ENCODE measurements at places on chromosomes 12 and 14.

- peak; percentile 89 for DNase-seq
These were observed 39.7 kb downstream of the KRT80 start for GRCh38 chr12:52151837-52152783.

DNA sequence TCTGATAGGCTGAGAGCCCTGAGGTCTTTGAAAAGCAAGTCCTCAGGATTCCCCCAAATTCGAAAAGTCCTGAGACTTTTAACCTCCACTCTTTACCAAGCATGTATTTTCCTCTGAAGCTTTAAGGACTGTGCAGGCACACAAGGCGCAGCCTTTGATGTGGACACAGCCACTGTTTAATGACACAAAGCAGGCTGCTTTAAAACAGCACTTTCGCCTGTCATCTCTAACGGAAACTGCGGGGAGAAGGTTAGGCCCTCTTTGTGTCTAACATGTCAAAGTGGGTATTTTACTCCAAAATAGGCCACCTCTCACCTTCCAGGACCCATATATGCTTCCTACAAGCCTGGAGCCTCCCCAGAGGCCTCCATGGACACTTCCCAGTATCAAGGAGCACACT, 159.2 kb downstream of the GCH1 start:
- DNase-seq = no peak

GRCh38 chr12:105696-106095, 39.1 kb downstream of the IQSEC3 start:
- DNase-seq = no peak

- DNase-seq = no peak
These were observed 9.7 kb downstream of the TPH2 start for GRCh38 chr12:71948390-71948789.

DNA sequence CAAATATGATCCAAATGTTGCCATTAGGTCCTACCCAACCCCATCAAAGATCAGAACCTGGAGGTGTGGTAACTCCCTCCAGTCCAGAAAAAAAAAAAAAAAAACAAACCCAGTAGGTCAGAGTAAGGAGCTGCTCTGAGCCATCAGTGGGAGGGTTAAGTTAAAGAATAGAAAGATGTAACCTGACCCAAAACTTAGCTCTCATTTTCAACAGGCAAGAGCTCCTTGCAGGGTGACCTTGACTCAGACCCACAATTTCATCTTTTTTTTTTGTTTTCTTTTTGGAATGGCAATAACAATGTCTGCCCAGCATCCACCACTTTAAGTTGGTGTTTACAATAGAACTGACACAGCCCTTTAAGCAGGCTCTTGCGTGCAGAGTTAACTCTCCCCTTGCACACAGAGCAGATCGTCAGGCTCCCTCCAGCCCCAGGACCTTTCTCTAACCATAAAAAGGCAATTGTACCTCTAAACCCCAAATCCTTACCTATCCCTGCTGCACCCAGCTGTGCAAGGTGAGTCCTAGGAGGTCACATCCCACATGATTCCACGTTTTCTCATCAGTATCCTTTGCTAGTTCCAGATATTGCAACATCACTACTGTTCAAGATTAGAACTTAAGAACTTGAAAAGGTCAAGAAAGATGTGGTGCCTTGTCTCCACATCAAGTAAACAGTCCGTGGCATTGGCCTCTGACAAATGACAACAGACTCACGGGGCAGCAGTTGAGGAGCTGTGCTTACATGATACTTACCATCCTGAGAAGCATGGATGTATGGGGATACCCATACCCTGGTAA, 178.6 kb upstream of the EEA1 start:
- no peak for DNase-seq

GRCh38 chr12:13595536-13596443, 385.6 kb downstream of the GRIN2B start:
- no peak for DNase-seq

DNA sequence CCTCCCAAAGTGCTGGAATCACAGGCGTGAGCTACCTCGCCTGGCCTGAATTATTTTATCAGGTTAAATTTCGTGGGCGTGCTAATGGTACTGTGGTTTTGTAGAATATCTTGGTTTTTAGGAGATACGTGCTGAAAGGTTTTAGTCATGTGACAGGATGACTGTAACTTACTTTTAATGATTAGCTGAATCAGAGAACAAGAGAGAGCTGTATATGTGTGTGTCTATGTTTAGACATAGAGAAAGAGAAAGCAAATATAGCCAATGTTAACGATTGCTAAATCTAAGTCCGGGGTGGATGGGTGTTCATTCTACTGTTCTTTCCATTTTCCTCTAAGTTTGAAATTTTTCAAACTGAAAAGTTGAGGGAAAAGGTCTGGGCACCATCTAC, 9.2 kb upstream of the PNMA1 start:
- no peak for DNase-seq

- DNase-seq = no peak
These were observed 4.9 kb downstream of the SH2B3 start for GRCh38 chr12:111410431-111411184.

DNA sequence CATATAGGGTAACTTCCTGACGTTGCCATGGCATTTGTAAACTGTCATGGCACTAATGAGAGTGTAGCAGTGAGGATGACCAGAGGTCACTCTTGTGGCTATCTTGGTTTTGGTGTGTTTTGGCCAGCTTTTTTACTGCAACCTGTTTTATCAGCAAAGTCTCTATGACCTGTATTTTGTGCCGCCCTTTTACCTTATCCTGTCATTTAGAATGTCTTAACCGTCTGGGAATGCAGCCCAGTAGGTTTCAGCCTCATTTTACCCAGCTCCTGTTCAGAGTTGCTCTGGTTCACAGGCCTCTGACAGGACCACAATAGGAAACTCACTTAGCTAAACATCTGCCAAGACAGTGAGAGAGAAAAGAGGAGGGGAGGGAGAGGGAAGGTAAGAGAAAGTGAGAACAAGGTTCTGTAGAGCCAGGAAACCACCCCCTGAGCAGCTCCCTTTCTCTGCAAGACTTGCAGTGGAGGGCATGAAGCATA, 64.8 kb upstream of the PLEKHG3 start:
- no peak for DNase-seq

GRCh38 chr14:102246071-102246470, 58.9 kb downstream of the MOK start:
- no peak for DNase-seq

DNA sequence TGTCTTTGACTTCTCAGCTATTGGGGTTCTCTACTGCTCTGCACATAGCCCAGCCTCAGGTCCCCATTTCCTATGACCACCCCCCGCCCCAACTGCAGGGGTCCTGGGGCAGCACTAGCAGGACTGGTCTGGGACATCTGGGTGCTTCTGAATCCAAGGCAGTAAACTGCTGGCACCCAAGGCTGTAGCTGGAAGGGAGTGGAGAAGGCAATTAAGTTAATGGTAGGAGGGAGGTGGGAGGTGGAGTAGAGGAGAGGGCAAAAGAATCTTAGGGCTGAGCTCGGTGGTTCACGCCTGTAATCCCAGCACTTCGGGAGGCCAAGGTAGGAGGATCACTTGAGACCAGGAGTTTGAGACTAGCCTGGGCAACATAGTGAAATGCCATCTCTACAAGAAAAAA, 11.5 kb downstream of the PLEK2 start:
- no peak for DNase-seq

DNA sequence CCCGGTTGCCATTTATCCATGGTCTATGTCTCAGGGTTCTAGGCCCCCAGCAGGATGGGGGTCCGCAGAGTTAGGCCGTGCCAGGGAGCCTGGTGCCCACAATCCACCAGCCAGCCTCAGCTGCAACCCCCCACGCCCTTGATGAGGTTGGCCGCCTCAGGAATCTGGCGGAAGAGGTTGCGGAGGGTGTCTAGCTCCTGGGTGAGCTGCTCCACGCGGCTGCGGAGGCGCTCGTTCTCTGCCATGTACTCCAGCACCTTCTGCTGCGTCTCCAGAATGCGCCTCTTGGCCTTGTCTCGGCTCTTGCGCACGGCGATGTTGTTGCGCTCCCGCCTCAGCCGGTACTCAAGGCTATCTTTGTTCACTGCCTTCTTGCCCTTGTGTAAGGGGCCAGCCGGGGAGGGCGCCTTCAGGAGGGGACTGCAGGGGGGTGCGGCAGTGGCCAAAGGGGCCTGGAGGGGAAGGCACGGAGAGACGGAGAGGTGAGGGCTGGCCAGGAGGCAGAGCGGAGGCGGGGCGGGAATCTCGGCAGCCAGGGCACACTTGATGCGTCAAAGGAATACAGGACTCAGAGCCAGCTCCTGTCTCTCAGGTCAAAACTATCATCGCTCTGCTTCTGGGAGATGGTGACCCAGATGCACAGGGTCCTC, 1.6 kb downstream of the CEBPE start:
- peak; percentile 79 for DNase-seq

GRCh38 chr14:55514819-55515490, 65.1 kb upstream of the KTN1 start:
- DNase-seq = no peak

- no peak for DNase-seq
These were observed 11.7 kb downstream of the PROX2 start for GRCh38 chr14:74864198-74864597.

GRCh38 chr12:131438881-131439280, 272.0 kb upstream of the SFSWAP start:
- DNase-seq = no peak

DNA sequence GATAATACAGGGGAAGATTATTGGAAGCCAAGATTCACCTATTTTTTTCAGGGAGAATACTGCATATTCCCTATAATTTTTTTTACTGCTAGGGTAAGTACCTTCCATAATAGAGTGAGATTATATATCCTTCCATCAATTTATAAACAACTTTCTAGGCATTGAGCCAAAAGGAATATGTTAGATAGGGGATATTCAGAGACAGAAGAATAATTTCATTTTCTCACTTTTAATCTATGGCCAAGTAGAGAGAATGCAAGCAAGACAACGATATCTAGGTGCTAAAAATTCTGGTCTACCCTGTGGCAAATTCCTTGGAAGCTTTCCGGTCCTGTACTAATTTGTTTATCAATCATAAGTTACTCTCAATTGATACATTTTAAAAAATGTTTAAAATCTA, 69.7 kb upstream of the STAC3 start:
- no peak for DNase-seq

Data from Right ventricle myocardium inferior (tissue), 1 donor.